ENCODE measurements at places on chromosomes 3 and 15.

GRCh38 chr3:12893852-12894251 lies 52.5 kb upstream of the RPL32 start:
- DNase-seq: no peak

DNA sequence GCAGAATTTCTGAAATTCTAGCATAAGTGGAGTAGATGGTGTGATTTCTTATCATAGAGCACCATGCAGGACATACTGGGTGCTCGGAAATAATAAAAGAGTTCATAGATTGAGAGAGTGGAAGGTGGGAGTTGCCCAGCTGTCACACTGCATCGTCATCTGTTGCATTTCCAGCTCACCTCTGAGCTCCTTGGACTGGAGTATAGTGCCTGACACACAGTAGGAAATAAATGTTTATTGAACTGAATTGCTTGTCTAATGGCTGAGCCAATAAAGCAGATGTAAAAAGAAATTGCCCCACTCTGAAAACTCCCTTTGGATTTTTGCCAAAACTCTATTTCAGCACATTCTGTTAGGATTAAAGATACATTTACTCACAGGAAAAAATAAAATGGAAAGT lies 108.9 kb upstream of the UBE2E1 start:
- DNase-seq: no peak

- DNase-seq: no peak
Measured at GRCh38 chr3:144127014-144127413, 155.4 kb downstream of the DIPK2A start.

GRCh38 chr3:32700244-32700643 lies 15.3 kb downstream of the CNOT10 start:
- DNase-seq: no peak

DNA sequence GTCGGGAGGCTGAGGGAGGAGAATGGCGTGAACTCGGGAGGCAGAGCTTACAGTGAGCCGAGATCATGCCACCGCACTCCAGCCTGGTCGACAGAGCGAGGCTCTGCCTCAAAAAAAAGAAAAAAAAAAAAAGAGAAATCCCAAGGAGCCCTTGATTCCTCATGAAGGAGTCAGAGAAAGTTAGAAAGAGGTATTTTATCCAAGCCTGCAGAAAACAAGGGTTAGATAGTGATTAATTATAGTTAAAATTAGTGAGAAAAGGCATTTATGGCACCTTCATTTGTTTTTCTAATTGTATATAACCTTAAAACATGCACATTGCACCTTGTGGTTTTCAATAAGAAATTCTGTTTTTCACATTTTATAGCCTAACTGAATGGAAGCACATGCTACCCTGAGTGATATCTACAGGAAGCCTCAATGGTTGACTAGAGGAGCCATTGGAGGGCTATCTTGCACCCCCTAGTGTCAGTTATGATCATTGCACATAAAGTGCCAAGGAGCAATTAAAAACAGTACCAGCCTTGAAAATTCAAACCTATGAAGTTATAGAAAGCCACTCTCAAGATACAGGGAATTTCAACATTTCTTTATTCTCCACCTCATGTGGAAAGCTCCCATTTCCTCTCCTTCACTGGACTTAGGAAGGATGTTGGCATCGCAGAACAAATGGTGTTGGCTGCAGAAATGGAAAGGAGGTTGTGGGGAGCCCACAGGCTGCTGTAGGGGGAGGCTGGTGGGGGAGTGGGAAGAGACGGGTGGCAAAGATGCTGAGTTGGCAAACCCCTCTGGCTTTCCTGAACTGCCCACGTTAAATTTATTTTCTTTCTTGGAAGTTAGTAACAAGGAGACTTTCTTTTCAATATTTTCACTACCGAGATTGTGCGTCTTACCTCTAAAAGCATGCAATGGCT lies 48.5 kb downstream of the ITGA11 start:
- DNase-seq: peak; percentile 36

DNA sequence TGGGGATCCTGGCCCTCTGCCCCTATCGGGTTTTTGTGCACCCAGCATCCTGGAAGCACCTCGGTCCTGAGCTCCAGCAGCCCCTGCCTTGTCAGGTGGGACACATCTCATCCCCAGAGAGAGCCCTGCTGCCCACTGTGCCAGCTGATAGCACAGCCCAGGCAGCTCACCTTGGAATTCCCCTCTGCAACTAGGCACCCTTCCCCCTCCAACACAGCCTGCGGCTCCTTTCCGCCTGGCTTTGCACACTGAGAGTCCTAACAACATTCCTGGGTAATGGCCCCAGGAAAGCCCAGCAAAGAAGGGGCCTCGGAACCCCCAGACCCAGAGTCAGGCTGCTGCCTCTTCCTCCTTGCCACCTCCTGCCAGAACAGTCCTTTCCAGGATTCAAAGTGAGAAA lies 5.9 kb downstream of the HCN4 start:
- no peak for DNase-seq

DNA sequence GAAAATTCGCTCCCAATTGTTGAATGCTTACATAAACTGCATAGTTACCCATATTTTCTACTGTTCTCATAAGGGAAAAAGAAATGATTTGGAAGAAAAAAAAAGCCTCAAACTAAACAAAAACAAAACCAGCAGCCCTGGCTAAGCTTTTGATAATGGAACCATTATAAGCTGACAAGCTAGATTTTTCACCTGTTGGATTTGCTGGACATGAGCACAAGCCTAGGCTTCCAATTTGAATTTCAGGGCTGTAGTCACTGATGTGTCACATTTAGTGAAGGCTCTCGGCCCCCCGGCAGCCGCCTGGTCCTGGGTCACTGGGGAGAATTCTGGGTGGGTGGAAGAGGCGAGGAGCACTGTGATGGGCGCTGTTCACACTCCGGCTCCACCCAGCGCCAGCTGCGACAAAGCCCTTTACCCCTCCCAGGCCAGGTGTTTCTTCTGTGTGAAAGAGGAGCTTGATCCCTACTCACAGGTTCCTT lies 4.6 kb downstream of the FBXL22 start:
- no peak for DNase-seq

GRCh38 chr3:94372026-94372425 lies 309.2 kb downstream of the NSUN3 start:
- DNase-seq: no peak

DNA sequence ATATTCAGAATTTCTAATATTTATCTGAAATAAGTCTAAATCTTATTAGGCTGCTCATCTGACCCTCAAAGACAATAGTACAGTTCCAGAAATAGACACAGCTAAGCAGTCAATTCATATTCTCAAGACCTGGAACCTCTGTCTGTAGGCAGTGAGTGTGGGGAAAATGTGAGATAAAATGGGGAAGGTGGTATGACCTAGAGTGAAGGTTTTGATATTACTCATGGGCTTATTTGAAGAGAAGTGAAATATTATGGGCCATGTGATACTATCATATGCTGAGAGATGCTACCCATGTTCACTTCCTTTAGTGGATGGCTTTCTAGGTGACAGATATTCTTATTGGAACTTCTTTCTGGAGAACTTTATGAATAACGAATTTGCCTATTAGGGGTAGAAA lies 33.5 kb downstream of the TGFBR2 start:
- DNase-seq: no peak

DNA sequence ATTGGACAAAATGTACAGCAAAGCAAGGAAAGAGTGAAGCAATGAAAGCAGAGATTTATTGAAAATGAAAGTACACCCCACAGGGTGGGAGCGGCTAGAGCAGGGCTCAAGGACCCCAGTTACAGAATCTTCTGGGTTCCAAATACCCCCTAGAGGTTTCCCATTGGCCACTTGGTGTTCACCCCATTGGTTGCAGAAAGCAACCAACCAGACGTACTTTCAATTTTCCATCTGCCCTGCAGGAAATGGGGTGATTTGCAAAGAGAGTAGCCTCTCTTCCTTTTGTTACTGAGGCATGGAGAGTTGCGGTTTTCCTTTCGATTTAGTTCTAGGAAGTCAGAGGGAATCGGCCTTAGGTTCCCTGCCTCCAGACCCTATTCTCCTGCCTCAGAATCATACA lies 2.4 kb downstream of the PML start:
- no peak for DNase-seq

GRCh38 chr15:83477808-83478537 lies 30.8 kb downstream of the SH3GL3 start:
- no peak for DNase-seq

GRCh38 chr3:69847303-69847702 lies 108.0 kb downstream of the MITF start:
- no peak for DNase-seq

GRCh38 chr3:74287557-74287956 lies 326.9 kb downstream of the CNTN3 start:
- no peak for DNase-seq

- DNase-seq: no peak
Measured at GRCh38 chr3:133490468-133491351, 82.8 kb upstream of the CDV3 start.

DNA sequence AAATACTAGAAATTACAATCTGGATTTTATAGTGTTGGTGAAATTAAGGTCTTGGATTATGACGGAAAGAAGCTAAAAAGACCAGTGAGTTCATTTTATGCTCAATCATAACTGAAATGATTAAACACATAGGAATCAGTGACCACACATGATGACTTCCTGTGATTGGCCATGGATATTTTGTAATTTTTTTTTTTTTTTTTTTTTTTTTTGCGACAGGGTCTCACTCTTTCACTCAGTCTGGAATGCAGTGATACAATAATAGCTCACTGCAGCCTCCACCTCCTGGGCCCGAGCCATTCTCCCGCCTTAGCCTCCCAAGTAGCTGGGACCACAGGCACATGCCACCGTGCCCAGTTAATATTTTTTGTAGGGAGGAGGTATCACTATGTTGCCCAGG lies 47.4 kb downstream of the PAQR5 start:
- no peak for DNase-seq

- no peak for DNase-seq
Measured at GRCh38 chr3:104553121-104553520, 813.6 kb upstream of the ALCAM start.

- no peak for DNase-seq
Measured at GRCh38 chr3:126277629-126278378, 79.4 kb downstream of the KLF15 start.

- no peak for DNase-seq
Measured at GRCh38 chr3:65597952-65598413, 440.7 kb downstream of the MAGI1 start.

- DNase-seq: no peak
Measured at GRCh38 chr15:50549326-50549725, 2.9 kb upstream of the USP50 start.

- peak; percentile 83 for DNase-seq
Measured at GRCh38 chr3:30644615-30645014, 38.2 kb downstream of the TGFBR2 start.

- no peak for DNase-seq
Measured at GRCh38 chr3:17144665-17144993, 259.9 kb downstream of the PLCL2 start.

DNA sequence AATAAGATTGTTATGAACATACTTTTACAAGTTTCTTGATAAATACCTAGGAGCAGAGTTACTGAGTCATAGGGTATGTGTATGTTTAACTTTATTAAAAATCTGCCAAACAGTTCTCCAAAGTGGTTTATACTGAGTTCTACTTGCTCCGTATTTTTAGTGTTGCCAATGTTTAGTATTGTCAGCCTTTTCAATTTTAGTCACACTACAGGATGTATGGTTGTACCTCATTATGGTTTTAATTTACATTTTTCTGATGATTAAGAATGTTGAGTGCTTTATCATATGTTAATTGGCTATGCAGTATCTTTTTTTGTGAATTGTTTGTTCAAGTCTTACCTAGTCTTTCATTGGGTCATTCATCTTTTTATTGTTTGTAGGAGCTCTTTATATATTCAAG lies 4.3 kb downstream of the TMOD3 start:
- no peak for DNase-seq

GRCh38 chr3:156429125-156429524 lies 125.8 kb downstream of the SSR3 start:
- DNase-seq: no peak

DNA sequence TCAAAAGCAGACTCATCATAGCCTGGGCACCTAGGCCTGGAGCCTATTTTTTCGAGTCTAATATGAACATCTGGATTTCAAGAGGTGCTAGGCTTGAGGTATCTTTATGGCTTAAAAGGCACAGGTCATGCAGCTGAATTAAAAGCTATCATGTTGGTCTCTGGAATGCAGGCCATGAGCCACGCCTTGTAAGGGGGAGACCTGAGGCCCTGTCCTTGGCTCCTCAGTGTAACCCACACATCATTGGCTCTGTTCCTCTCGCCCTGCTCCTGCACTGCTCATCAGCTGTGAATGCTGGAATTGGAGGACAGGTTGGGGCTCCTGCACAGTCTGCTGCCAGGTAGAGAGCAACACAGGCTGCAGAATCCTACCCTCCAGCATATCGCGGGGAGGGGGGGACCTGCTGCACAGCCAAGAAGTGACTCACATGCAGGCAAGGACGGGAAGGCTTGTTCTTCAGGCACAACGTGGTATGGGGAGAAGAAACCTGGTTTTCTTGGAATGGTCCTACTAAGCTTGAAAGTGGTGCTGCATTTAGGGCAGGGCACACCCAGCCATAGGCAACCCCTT lies 146.0 kb downstream of the CHST2 start:
- DNase-seq: no peak

DNA sequence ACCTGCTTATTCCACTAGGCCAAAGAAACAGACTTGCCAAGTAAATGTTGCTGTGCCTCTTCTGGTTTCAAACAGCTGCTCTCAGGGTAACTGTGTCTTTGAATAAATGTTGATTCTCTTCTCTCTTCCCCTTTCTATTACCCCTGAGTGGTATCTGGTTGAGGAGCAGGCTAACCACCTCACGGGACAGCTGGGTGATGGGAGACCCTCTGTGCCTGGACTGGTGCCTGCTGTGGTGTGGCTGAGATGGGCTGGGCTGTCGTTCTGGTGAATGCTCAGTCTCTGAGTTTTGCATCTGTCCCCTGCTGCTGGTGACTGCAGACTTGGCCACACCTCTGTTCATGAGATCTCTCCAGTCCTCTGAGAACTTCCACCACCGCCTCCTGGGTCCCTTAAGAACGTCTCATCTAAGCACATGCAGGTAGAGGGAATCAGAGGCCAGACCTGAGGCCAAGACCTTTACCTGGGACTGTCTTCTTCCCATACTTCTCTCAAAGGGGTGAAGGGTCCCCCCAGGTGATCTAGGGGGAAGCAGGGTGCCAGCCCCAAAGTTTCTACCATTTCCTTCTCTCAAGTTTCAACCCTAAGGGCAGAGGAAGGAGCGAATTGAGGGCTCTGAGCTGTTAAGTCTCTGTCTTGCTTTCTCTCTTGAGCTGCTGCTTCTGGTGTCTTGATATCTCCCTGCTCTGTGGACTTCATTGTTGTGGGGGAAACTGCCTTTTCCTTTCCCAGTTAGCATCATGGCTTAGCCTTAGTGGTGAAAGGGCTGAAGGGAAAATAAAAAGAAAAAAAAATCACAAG lies 252.9 kb downstream of the EBLN2 start:
- DNase-seq: no peak

GRCh38 chr3:21105784-21106183 lies 645.2 kb downstream of the ZNF385D start:
- no peak for DNase-seq

DNA sequence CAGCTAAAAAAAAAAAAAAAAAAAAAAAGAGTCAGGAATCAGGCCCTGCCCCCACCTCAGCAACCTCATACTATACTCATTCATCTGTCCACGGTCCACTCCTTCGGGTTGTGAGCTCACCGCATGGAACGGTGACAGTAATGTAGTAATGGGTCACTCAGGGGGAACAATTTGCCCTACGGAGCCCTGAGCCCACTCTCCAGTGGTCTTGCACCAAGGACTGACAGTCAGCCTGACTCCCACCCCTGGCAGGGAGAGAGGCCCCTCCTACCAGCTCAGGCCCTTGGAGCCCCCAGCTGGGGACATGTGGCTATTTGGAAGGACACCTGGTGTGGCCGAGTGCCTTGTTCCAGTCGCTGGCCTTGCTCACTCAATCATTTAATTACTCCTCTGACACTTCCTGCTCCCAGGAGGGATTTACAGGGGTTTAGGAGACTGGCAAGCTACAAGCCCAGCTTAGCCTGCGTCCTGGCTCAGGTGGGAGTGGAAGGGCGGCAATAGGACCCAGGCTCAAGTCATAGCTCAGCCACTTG lies 19.9 kb upstream of the CACNA2D2 start:
- no peak for DNase-seq
